Right cardiac atrium (tissue), 5 donors: ENCODE measurements at places on chromosomes 5 and 9. TPM values are rescaled to one million over a fixed set of nuclear protein-coding genes. Genes with fewer than 3 reads are reported as not detected.

AMBP gene
- polyA plus RNA-seq: 0.11 TPM

DOCK8 gene
- 1.5 TPM for polyA plus RNA-seq

GRCh38 chr9:127567035-127567729 lies 44.9 kb upstream of the STXBP1 start:
- DNase-seq: peak; percentile 90

ARHGEF39 gene
- polyA plus RNA-seq: 0.52 TPM

GRCh38 chr5:119322312-119322947 lies 33.4 kb upstream of the TNFAIP8 start:
- no peak for DNase-seq

BHMT gene
- 0.07 TPM for polyA plus RNA-seq

DNA sequence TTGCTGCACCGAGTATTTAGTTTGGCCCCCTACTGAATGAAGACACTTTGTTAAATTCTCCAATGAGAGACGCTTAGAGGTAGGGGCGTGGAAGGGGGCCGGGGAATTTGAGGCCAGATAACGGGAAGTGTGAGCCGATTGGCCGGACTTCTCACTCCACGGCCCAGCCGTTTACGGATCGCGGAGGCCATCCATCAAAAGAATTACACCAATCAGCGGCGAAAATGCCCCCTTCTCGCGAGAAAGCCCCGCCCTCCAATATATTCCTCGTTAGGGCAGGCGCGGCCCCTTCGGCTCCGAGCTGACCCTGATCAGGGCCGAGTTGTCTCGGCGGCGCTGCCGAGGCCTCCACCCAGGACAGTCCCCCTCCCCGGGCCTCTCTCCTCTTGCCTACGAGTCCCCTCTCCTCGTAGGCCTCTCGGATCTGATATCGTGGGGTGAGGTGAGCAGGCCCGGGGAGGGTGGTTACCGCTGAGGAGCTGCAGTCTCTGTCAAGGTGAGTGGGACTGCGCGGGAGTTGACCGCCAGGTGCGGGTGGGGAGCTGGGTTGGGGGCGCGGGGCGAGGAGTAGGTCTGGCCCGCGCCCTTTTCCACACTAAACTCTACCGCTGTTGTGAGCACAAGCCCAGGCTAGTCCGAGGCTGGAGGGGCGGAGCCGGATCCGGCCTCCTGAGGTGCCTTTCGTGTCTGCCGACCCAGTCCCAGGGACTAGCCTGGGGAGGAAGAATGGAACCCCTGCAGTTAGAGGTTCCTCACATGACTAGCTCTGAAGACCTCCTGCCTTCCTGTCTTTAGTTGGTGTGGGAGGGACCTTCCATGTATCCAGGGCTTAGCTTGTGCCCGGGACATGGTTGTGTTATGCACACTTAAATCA lies at the start of gene CCNG1:
TSS of gene CCNG1 (plus strand) at position 287 of the 874 bp plus-strand sequence. CDS start 1,662 bp downstream, outside the sequence.
- peak; percentile 94 for DNase-seq

DNA sequence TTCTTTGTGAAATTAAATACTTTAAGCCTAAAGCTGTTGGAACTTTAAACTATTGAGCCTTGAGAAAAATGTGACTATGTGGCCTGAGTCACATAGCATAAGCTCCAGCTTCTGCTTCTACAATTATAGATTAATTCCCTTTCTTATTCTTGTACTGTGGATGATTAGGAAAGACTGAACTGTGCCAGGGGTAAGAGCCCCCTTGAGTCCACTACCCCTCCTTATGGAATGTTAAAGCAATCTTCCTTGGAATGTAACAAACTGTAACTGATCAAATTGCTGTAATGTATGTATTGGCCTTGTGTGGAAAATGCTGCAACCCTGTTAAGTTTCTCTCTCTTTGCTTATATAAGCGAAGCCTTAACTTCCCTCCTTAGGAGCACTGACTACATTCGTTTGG lies 273.2 kb downstream of the FAM170A start:
- DNase-seq: no peak

PIP5KL1 gene
- 0.29 TPM for polyA plus RNA-seq

ECM2 gene
- polyA plus RNA-seq: 10.8 TPM
